Stimulated activated CD4-positive, alpha-beta T cell treated with anti-CD3 and anti-CD28 coated beads, Interleukin-4, amount 100 ng/mL, for 4 hours (primary cell): ENCODE measurements at places on chromosomes 2 and 18.
A peak's percentile ranks its signal among the peaks of the same experiment; 100 is the strongest.

DNA sequence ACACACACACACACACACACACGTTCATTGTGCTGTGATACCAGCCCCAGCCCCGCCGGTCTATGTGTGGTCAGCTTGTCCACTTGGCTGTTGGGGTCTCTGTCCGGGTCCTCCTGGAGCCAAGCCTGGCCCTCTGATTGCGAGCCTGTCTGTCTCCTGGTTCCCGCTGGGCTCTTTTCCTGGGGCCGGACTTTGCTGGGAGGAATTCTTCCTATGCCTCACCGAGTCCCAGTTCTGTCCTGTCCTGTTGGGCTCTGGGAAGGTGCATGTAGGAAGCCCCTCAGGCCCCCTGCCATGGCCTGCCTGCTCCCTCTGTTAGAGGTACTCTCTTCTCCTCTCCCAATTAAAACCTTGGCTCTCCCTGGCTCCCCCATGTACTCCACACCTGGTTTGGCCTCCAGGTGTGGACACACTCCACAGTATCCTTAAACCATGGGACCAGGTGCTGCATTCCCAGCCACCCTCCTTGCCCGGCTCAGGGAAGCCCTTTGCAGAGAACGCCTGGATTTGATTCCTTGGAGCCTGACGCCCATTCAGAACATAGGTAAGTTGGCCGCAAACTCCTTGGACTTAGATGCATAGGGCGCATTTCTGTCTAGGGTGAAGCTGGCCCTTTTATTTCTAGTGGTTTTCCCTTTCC, 42.3 kb downstream of the CABLES1 start:
- DNase-seq: no peak

GRCh38 chr2:28610583-28611201, 114.8 kb downstream of the PLB1 start:
- no peak for DNase-seq

GRCh38 chr2:8133363-8133762, 548.5 kb upstream of the ID2 start:
- DNase-seq: no peak

DNA sequence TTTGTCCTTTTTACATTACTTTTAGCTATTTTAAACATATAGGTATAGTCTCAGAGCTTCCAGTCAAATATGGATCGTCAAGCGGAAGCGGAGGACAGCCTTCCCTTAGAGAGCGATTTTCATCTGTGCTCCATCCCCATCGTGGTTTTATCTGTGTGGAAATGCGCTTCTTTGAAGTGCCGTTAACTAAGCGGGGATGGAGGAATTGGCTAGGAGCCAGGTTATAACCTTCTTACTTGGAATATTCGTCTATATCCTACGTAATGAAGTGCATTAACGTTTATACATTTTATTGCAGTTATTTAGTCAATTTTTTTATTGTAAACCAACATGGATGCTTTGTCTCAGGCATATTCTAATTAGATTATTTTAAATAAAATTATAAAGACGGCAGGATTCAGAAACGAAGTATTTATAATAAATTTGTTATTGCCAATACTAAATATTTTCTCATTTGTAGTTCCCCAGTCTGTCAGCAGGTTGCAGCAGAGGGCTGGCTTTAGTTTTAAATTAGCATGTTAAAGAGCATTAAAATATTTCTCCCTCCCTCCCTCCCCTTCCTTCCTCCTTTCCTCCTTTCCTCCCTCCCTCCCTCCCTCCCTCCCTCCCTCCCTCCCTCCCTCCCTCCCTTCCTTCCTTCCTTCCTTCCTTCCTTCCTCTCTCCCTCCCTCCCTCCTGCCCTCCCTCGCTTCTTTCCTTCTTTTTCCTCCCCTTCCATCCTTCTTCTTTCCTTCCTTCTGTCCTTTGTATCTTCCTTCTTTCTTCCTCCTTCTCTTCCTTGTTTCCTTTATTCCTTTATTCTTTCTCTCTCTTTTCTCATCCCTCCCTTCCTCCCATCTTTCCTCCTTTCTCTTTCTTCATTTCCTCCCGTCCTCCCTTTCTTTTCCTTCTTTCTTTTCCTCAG, 80.6 kb upstream of the DOCK10 start:
- peak; percentile 8 for DNase-seq

DNA sequence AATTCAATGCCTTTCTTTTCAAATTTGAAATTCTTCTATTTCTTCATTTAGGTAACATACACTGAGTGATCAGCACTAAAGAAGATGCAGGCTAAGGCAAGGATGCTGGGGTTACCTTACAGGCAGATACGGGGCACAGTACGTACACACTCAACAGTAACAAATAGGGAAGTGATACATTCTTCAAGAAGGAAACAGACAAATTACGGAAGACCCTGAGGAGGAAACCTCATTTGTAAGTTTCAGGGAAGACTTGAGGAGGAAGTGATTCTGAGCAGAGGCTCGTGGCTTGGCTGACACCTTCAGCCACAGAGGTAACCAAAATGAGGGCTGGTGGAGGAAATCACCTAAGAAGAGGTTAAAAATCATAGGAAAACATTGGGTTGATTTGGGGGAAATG, 1108.3 kb upstream of the KLHL29 start:
- DNase-seq: no peak

- DNase-seq: no peak
Observed at GRCh38 chr2:45678791-45679348, 27.4 kb downstream of the PRKCE start.

- DNase-seq: no peak
Observed at GRCh38 chr2:26035090-26035743, 1.3 kb downstream of the RAB10 start.

DNA sequence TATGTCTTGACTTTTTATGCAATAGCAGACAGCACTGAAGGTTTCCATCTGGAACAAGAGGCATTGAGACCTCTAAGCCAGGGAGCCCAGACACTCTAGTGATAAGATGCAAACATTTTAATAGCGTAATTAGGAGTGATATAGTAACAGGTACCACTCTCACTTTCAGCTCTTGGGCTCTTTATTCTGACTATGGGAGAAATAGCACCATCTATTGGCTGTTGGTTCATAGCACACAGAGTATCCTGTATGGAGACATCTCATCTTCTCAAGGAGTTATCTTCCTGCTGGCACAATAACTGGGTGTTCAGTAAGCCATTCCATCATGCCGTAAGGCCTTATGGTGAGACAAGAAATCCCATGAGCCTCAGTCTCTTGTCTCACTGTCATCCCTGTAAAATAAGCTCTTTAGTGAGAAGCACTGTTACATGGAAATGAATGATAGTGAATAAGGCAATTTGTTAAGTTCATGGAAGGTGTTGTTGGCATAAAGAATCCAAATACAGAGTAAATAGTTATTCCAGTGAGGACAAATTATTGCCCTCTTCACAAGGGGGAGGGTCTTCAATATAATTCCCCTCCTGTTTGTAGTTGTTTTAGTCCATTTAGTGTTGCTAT, 48.3 kb downstream of the THUMPD2 start:
- no peak for DNase-seq

- no peak for DNase-seq
Observed at GRCh38 chr2:158473719-158474392, 17.1 kb downstream of the PKP4 start.

DNA sequence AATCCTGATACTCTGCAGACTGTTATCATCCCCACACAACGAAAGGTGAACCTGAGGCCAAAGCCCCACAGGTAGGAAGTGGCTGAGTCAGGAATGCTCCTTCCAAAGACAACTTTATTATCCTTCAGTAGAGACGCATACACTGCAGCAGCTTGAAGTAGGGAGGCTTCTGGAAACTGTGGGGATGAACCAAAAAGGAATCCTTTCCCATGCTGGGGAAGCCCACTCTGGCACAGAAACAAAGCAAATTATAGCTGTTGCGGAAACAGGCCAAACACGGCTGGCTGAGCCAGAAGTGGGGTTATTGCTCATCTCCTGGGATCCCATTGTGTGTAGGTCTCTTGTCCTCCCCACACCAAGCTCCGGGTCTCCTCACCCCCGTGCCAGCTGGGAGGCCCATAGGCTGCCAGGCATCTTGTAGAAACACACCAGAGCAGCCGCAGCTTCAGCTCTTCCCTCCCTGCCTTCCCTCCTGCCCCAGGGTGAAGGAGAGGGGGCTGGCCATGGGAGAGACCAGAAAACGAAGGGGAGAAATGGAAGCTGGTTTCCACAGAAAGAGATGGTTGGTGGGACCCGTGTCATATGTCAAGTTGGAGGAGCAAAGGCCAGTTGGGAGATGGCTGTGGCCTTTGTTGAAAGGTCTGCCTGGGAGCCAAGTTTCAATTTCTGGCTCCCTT, 176.9 kb upstream of the NABP1 start:
- DNase-seq: no peak

GRCh38 chr2:26072925-26073768, 39.3 kb downstream of the RAB10 start:
- no peak for DNase-seq

- DNase-seq: no peak
Observed at GRCh38 chr2:186068139-186068801, 329.7 kb downstream of the FSIP2 start.
